ENCODE measurements at places on chromosomes 2 and 18.

DNA sequence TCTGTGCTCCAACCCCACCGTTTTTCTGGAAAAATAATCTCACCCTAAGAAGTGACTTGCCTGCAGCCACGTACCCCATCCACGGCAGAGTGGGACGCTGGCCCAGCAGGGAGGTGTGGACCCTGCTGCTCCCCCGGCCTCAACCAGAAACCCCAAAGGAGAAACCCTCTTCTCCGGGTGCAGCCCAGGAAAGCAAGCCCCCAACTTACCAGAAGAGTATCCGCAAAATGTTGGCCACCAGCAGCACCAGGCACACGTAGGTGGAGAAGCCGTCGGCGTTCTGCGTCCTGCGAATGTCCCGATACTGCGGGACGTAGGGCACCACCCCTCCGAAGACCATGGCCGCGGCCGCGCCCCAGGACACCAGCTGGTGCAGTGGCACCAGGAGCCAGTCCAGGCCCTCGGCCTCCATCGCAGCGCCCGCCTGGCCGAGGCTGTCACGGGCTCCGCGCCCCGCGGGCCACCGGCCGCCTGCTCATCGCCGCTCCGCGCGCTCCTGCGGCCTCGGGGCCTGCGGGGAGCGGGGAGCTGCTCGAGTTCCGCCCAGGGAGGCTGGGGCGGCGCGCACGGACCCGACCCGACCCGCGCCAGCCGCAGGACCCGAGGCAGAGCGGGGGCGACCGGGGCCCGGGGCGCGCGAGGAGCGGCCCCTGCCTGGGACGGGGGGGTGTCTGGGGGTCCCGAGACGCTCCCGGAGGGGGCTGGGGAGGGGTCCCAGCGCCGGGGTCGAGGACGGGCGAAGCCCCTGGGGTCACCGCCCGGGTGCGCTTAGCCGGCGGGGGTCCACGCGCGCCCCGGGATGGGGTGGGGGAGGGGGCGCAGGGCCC lies 725 bp downstream of the SLC66A2 start:
- no peak for DNase-seq

GRCh38 chr2:164150604-164151003 lies 414.8 kb upstream of the FIGN start:
- DNase-seq, result no peak

- no peak for DNase-seq
Measured at GRCh38 chr2:189442468-189442867, 1.2 kb downstream of the WDR75 start.

- DNase-seq, result no peak
Measured at GRCh38 chr2:73033142-73033765, 38.3 kb downstream of the SFXN5 start.

- DNase-seq, result no peak
Measured at GRCh38 chr2:97844311-97844859, 131.0 kb downstream of the ZAP70 start.

DNA sequence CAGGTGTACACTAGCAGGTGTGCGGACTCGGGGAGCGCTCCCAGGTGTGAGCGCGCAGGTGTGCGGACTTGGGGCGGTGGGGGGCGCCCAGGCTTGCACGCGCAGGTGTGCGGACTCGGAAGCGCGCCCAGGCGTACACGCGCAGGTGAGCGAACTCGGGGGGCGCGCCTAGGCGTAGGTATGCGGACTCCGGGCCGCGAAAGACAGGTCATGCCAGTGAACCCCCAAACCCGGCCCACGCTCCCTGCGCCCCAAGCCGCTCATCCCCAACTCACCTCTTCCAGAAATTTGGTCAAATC lies 342 bp downstream of the CYB5A start:
- no peak for DNase-seq

DNA sequence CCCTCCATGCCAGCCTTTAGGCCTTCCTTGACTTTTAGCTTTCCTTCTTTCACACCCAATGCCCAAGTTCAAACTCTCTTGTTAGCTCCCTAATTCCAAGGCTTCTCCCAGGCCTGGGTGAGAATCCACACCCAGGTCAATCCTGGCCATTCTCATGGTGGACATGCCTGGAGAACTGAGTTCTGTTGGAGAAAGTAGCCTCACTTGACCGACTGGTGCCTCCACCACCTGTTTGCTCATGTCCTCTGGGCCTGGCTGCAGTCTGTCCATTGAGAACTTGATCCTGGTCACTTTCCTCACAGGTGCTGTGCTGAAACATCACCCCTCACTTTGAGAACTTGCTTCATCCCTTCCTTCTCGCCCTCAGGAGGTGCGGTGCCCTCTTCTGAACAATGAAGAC lies 189.1 kb upstream of the TWIST2 start:
- no peak for DNase-seq

DNA sequence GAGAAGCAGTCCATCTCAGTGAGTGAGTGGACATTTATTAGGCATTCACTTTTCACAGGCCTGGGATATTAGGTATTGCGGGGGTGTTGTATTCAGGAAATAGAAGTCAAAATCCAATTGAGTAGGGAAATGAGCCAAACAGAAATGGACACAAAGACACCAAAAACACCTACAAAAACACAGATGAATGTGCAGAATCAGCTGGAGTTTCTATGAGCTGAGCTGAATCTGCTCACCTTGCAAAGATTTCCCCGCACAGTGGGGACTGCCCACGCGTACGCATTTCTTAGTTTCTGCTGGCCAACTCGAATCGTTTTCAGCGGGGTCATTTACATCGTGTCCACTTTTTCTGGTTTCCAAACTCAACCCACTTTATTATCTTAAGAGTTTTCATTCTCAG lies 160.0 kb downstream of the BCL2 start:
- DNase-seq, result no peak

- no peak for DNase-seq
Measured at GRCh38 chr2:164504253-164504652, 117.0 kb downstream of the GRB14 start.

DNA sequence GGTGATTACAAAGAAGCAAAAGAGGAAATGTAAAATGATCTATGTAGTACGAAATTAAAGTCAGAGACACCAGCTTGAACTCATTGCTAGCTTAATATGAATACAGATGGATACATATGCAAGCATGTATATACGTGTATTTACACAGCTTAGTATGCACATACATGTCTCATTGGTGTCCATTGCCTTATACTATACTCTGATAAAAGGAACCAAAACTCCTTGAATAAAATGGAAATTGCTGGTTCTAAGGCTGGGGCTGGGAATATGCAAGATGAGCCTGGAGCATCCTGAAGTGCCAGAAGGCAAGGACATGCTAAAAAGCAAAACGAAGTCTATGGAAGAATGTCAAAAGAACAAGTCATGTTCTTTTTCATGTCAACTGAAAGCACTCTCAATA lies 1424.4 kb upstream of the SLC39A10 start:
- DNase-seq, result no peak

DNA sequence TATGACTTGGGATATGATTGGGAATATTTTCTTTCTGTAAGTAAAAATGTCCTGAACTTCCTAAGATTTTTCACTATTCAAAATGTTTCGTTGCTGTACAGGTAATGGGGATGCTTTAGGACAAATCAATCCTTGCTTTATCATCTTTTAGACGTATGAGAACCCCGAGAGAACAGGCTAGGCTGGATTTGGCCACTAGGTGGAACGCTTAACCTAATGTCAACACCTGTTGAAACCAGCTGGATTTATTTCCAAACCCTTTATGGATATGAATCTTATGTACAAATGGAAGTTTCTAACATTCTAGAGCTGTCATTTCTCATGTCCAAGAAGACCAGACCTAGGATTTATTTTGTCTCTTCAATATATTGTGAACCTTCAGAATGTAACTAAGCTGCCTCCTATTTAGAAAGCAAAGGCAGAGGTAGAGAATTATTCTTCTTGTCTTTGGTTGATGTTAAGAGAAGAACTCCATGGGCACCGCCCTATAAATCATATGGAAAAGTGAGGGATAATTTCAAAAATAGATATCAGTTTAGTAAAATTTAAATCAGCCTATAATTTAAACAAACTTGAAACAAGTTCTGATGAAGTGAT lies 96.7 kb downstream of the PMAIP1 start:
- DNase-seq, result no peak

- DNase-seq, result peak; percentile 28
Measured at GRCh38 chr18:7272311-7273049, 41.6 kb downstream of the LRRC30 start.

- no peak for DNase-seq
Measured at GRCh38 chr2:172836827-172837226, 101.2 kb downstream of the RAPGEF4 start.

DNA sequence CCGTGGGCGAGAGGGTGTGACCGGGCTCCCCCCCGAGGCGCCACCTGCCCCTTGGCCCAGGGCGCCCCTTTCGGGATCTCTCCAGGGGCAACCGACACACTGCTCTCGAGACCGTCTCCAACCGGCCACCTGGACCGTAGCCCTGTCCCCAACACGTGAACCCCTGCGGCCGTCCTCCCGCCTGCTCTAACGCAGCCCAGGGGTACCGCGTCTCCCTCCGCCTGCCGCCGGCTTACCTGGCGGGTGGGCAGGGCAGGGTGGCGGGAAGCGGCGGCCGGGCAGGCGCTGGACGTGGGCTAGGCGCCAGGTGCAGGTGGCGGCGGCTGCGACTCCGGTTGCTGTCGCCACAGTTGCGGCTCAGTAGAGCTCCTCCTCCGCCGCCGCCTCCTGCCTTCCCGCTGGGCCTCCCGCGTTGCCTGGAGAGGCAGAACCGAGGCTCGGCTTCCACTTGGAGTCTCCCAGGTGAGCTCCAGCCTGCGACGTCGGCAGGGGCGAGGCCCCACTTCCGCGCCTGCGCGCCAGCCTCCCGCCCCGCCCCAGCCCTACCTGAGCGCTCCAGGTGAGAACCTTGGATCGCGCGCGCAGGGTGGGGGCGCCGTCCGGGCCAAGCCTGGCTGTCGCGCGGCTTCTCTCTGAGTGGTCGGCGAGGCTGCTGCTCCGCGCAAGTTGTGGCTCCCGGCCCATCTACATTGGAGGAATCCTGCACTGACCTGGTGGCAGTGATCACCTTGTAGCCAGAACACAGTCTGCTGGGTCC lies at the start of gene GALNT3:
Gene GALNT3 (minus strand): TSS at position 469 of the 757 bp plus-strand sequence. CDS start 23,547 bp downstream, outside the sequence.
- DNase-seq, result no peak

- DNase-seq, result peak; percentile 91
Measured at GRCh38 chr2:96637385-96638143, 548 bp downstream of the KANSL3 start.

DNA sequence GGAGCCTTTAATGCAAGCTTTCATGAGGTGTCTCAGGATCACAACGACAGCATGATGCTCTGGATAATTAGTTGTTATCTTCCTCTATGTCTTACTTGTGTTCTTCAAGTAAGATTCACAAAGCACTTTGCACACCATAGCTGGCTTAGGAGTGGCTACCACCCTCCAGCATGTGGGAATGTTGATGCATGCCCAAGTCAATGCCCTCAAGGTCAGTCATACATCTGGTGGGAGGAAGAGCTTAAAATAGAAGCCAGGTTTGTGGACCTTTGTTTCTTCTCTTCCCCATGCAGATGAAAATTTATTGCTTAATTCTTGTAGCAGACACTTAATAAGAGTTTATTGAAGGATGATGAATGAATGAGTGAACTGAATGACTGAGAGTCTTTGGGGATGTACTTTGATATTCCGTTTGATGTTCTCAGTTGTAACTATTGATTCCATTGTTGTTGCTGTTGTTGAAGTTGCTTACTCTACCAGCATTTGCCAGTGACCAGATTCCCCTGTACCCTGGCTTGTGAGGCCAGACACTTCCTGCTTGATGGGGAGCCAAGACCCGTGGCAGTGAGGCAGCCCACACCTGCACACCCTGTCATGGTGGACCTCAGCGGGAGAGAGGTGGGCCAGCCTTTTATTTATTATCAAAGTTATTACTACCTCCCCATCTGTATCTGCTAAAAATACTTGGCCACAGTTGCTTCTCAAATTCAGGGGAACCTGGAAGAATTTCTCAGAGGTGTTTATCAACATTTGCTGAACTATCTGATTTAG lies 137.8 kb downstream of the LAMA3 start:
- DNase-seq, result no peak

GRCh38 chr2:119086327-119086726 lies 72.2 kb downstream of the C1QL2 start:
- DNase-seq, result no peak

DNA sequence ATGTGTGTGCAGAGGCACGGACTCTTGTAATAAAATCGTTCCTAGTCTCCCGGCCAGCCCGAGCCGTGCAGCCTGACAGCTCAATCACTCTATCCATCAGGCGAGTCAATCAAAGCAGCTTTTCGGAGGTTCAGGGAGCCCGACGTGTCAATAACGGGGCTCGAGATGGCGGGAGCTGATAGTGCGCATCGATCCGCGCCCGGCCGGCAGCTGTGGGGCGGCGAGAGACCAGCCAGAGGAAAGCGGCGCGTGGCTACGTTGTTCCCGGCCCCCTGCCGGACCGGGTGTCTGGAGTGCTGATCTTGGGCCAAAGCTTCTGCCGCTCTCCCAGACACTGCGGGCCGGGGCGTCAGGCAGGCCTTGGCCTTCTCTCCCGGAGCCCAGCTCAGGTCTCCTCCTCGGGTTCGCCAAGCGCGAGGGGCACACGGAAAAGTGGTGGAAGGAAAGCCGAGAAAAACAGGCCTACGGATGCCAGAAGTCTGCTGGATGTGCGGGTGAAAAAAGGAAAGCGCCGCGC lies 2.4 kb downstream of the EN1 start:
- DNase-seq, result no peak

DNA sequence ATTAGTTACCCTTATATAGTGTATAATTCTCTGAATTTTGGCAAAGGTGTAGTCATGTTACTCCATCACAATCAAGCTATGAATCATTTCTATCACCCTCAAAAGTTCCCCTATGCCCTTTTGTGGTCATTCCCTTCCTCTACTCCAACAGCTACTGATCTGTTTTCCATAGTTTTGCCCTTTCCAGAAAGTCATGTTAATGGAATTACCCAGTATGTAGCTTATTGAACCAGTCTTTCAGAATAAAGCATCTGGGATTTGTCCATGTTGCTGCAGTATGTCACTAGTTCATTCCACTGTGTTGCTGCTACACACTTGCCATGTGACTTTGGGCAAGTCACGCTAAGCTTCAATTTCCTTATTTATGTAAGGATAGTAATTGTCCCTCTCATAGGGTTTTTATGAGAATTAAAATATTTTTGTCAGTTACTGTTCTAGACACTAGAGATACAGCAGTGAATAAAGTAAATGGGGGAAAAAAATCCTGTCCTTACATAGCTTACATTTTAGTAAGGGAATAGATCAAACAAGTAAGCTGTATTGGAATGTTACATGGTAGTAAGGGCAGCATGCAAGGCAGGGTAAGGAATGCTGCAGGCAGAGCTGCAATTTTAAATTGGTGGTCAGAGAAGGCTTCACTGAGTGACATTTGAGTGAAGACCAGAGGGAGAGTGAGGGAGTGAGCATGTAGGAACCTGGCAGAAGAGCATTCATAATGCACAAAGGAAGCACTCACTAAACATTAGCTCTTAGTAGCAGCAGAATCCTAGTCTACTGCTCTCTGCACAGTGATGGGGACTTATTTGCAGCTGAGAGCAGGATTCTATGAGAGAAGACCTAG lies 80.3 kb upstream of the TSPYL6 start:
- DNase-seq, result peak; percentile 49

DNA sequence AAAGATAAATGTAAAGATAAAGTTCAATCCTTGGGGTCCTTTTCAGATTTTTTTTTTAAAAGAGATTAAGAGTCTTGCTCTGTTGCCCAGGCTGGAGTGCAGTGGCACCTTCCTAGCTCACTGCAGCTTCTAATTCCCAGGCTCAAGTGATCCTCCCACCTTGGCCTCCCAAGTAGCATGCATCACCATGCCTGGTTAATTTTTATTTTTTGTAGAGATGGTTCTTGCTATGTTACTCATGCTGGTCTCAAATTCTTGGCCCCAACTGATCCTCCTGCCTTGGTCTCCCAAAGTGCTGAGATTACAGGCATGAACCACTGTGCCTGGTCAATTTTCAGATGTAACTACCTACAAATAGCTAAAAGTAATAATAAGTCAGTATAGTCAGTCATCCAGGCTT lies 21.1 kb downstream of the NFE2L2 start:
- DNase-seq, result no peak

Measured in HS-5 (cell line).